ENCODE measurements at places on chromosomes 1 and 21.

DNA sequence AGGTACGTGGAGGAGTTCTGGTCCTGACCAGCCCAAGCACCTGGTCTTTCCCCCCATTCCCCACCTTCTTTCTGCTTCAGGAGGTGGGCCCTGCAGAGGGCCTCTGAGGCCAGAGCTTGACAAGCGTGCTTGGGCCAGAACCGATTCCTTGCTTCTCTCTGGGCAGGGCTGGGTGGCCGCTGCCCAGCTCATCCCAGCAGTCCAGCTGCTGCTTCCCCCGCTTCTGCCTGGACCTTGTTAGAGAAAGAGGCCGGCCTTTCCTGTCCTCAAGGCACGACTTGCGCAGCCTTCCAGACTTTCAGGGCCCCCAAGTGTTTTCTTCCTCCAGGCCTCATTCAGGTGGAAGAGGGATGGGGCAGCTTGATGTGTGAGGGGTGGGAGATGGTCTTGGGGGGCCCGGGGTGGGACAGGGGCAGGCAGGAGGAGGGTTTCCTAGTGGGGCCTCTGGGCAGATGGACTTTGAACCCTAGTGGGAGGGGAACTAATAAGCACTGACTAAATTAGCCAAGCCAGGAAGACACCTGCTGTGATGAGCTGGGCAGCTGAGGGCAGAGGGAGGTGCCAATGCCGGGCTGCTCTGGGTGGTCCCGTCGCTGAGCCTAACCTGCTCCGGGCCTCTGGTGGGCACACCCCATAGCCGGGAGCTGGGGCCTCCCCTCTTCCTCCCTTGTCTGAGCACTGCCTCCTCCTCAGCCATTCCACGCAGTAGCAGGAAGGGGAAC lies 36.5 kb downstream of the ARHGEF10L start:
- DNase-seq = no peak

- DNase-seq = no peak
Observed at GRCh38 chr1:181113059-181113641, 24.6 kb downstream of the IER5 start.

- no peak for DNase-seq
Observed at GRCh38 chr1:236785477-236785876, 9.6 kb upstream of the MTR start.

DNA sequence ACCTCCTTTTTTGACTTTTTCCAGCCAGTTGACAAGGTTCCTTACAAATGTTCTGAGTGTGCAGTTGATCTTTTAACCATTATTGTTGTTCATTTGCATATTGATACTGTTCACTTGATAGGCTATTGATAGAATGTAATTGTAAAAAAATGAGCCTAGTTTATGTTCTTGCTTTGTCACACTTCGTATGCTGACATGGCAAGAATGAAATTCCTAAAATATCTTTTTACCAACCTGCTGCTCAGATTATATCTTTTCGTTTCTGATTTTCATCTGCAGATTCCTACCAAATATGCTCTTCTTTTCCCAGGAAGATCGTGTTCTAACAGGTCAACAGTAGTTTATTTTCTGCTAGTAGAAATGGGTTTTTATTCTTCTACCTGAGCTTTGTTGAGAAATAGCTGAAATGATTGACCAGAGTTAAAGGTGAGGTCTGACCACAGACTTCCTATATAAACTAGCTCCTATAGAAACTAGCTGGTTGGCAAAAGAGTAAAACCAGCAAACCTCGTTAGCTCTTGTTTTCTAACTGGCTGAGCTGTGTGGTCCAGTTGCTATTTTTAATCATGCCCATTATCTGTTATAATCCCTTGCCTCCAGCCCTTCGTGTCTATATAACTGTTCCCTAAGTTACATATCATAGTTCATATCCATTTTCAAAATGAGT lies 174.8 kb downstream of the HS2ST1 start:
- DNase-seq = no peak

GRCh38 chr1:112524251-112524650 lies 15.5 kb downstream of the WNT2B start:
- no peak for DNase-seq

DNA sequence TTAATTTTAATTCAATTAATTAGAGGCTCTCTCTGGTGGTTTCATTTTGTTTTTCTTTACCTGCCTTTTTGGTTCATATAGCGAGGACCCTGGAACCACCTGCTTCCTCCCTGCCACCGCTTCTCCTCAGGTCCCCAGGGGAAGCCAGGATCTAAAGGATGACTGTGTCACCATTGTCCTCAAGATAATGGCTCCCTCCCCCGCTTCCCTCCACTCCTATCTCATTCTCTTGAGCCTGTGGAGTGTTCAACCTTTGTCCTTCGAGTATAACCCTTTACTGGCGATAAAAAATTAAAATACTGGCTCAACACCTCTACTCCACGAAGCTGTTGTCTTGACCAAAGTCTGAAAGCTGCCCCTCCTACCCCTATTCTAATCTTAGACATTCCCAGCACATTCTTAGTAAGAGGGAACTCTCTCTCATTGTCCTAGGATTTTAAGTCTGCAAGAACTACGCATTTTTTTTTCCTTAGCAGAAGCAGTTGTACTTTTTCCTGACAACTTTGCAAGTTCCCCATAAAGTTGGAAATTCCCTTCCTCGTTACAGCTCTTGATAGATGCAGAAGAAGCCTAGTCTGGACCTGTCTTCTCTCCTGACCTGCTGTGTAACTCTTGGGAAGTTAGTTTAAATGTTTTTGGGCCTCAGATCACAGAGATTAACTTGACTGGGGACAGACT lies 12.6 kb upstream of the MAPKAPK2 start:
- DNase-seq = no peak

- no peak for DNase-seq
Observed at GRCh38 chr1:99527545-99527944, 118.4 kb upstream of the PALMD start.

DNA sequence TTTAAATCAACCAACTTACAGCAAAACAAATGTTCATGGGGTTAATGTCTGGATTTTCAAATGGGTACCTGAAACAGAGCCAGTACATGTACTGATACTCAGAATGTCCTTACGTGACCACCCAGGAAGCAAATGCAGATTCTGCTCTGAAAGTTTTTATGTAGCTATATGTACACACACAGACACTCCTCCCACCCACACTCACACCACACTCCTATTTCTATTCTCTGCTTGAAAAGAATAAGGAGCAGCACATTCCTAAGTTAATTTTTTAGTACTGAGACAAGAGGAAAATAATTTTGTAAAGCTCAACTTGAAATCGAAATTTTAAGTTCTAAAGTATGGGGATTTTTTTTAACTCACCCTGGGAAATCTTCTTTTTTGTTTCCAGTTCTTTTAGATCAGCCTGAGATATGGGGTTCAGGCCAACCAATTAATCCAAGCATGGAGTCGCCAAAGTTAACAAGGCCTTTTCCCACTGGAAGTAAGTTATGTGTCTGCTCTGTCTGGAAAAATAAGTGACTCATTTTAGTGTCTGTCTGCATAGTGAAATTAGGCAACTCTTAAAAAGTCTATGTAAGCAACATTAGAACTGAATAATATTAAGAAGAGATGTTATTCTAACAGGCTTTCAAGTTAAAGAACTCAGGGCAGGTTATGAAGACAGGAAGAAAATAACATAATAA lies 75.5 kb upstream of the DYNLT5 start:
- DNase-seq = no peak

- no peak for DNase-seq
Observed at GRCh38 chr1:153210206-153210605, 7.0 kb downstream of the LELP1 start.

DNA sequence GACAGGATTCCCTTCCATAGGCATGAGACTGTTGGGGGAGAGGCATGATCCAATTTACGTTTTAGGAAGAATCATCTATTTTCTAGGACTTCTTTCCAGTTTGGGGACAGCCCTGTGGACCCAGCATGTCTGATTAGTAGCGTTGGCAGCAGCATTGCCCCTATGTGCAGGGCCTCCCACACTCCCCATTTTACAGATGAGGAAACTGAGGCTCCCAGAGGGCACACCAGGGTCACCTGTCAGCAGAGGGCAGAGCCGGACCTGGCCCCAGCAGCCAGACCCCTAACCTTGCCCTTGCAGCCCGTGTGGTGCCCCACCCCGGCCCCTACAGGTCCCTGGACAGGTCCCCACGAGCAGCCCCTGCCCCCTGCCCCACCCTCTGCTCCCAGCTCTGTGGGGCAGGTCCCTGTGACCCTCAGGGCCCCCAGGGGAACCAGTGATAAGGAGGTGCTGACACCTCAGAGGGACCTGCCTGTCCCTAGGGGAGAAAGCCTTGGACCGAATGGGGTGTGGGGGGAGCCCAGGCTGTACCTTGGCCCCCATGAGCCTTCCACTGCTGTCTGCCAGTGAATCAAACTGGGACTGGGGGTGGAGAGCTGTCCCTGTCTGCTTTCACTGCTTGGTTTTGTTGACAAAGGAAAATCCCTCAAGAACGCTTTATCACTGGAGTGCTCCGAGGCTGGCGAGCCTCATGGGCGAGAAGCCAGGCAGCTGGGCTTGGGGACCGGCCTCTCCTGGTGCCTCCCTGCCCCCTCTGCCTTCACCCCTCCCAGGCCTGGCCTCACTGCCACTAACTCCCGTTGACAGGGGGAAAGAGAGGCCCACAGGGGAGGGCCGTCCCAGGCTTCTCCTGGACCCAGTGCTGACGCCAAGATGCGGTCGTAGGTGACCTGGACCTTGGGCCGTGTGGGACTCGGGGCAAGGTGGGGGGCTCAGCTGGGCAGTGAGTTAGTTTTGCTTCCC lies 39.4 kb upstream of the CCDC27 start:
- no peak for DNase-seq

- no peak for DNase-seq
Observed at GRCh38 chr1:61419196-61419595, 305.7 kb downstream of the TM2D1 start.

DNA sequence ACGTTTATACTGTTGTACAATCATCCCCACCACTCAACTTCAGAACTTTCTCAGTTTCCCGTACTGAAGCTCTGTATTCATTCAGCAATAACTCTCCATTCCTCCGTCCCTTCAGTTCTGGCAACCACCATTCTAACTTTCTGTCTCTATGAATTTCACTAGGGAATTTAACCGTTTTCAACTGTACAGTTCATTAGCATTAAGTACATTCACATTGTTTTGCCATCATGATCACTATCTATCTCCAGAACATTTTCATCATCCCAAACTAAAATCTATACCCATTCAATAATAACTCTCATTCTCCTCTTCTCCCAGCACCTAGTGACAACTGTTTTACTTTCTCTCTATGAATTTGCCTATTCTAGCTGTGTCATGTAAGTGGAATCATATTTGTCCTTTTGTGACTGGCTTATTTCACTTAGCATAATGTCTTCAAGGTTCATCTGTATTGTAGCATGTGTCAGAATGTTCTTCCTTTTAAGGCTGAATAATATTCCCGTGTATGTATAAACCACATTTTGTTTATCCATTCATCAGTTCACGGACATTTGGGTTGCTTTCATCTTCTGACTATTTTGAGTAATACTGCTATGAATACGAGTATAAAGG lies 75.0 kb downstream of the CEP350 start:
- no peak for DNase-seq

DNA sequence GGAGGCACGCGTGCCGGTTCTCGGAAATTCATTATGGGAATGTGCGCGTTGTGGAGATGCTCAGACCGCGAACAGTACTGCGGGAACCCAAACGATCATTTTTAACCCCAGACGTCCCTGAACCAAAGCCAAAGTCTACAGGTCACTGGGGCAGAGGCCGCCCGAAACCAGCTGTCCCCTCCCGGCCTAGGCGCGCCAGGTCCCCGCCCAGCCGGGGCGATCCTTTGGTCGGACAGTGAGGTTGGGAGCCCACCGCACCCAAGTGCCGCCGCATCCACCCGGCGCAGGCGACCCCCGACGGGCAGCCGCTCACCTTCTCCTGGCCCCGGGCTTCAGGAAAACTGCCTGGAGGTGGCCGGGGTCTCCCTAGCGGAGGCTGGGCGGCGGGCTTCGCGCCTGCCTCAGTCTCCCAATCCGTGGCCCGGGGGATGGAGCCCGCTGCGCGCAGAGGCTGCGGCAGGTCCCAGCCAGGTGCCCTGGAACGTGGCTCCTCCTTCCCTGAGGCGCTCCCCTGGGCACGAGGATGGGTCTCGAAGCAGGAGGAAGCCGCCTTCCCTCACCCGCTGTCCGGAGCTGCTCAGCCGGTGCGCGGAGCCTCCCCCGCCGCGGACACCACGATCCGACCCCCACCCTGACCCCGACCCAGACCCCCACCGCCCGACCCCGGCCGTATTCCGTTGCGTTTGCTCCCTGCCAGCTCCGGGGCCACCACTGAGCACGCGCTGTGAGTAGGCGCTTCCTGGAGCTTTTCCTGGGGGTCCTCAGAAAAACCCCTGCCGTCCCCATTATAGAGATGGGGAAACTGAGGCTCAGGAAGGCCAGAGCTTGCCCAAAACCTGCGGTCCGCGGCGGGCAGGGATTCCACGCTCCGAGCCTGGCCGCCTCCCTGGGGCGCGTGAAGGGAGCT lies 8.1 kb upstream of the SLX9 start:
- no peak for DNase-seq

- no peak for DNase-seq
Observed at GRCh38 chr1:71157151-71157550, 76.3 kb upstream of the ZRANB2 start.

DNA sequence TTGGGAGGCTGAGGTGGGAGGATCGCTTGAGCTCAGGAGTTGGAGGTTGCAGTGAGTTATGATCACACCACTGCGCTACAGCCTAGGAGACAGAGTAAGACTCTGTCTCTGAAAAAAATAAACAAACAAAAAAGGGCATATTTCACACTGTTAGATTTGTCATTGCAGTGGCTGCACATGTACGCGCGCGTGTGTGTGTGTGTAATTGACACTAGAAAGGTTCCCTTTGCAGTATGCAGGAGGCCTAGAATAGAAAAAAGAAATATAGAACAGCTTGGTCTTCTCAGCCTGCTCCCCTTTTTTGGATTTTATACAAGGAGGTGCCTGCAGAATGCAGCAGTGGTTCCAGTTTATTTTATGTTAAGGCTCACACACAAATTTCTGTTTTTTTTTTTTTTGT lies 8.6 kb downstream of the MACO1 start:
- no peak for DNase-seq

DNA sequence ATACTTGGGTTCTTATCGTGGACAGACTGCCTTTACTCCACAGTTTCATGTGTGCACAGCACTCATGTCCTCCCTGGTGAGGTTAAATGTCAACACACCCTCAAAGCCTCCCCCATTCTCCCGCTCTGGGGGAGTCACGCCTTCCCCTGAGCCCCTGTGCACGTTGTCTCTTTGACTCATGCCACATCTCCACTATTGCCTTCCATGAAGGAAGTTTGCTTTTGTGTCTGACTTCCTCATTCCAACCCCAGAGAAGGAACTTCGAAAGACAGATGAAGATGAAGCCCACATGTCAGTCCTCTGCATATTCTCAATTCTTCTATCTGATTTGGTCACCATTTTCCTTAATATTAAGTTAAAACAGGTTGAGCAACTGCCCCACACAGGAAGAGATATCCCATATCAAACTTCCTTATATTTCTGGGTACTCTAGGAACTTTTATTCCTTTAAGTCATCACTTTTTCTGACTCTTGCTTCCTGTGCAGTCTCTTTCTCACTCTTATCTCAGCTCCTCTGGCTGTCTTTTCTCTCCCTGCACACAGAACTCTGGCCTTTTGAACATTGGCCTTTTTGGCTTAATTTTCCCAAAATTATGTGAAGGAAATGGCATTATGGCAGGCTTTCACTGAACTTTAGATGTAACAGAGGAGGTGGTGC lies 41.5 kb downstream of the C4BPA start:
- no peak for DNase-seq

- no peak for DNase-seq
Observed at GRCh38 chr1:10529765-10530164, 55.0 kb downstream of the PEX14 start.

Measured in CD4-positive, alpha-beta T cell treated with Interleukin-2 at 100 ng/mL for 4 hours (primary cell).